Karpas-422 (cell line): ENCODE measurements at places on chromosomes 2 and 18. TPM values are rescaled to one million over a fixed set of nuclear protein-coding genes. Genes with fewer than 3 reads are reported as not detected.

CCDC141 gene
- total RNA-seq: 0.30 TPM in 1 of 2 replicates, not detected in the other

DNA sequence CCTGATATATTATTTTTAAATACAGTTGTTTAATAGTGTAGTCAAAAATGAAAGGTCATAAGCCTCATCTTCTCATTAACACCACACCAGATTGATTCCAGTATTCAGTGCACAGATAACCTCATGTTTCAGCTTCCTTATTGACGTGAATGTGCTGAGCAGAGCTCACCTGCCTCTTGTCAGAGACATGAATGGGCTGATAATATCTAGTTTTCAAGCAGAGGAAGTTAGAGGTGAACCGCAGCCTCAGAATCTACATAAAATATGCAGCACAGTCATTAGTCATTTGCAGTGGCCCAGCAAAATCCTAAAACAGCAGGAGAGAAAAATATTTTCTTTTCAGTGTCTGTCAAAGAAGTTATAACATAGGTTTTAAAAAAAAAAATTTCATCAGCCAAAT, 216.2 kb downstream of the GBX2 start:
- DNase-seq: no peak

DNA sequence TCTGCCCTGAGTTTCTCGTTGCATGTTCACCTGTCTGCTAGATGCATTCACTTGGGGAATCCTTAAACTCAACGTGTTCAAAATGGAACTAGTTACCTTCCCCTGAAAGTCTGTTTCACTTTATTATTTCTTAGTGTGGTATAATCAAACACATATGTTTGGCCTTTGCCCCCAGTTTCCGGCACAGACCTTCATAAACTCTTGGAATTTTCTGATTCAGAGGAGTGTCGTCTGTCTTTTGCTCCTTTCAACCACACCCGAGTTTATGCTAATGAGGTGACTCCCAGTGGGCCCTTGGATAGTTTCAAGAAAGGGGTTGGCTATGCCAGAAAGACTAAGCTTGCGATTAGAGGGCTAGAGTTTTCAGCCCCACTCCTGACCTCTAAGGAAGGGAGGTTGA, 198.9 kb downstream of the CDCA7 start:
- DNase-seq: no peak

- DNase-seq: no peak
Measured at GRCh38 chr18:8949206-8949605, 153.3 kb upstream of the NDUFV2 start.

DNA sequence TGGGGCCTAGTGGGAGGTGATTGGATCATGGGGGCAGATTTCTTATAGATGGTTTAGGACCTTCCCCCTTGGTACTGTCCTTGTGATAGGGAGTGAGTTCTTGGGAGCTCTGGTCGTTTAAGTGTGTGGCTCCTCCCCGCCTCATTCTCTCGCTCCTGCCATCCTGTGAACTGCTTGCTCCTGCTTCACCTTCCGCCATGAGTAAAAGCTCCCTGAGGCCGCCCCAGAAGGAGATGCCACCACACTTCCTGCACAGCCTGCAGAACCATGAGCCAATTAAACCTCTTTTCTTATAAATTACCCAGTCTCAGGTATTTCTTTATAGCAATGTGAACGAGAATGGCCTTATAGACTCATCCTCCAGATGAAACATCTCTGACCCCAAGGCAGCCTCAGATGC, 101.5 kb downstream of the KCNF1 start:
- no peak for DNase-seq

DNA sequence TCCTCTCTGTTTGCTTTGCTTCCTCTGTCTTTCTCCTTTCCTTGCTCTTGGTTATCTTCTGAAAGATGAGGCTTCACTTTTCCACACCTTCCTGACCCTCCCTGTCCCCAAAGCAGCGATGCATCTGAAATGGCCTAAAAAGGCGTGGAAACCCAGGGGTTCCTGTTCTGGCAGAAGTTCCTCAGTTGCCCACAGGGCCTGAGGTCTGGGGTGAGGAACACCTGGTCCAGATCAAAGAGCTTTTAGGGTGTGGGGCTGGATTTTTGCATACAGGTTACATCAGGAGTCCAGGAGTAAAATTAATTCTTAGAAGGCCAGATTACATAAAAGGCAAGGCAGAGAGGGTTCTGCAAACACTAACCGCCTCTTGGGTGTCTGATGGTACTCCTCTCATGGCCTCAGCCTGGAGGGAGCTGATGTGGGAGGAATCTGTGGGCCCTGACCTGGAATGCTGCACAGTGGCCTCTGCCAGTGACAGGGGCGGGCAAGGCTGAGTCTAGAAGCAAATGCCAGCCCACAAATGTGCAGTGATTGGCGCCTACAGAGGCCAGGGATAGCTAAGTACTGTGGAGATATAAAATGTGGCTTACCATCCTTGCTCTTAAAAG, 41.8 kb downstream of the INPP4A start:
- DNase-seq: peak; percentile 49

SLC5A7 gene
- not detected in 2 replicates for total RNA-seq

GRCh38 chr2:206521115-206521514, 77.8 kb downstream of the ADAM23 start:
- no peak for DNase-seq

GRCh38 chr2:32910883-32911598, 35.7 kb upstream of the LTBP1 start:
- peak; percentile 82 for DNase-seq

DNA sequence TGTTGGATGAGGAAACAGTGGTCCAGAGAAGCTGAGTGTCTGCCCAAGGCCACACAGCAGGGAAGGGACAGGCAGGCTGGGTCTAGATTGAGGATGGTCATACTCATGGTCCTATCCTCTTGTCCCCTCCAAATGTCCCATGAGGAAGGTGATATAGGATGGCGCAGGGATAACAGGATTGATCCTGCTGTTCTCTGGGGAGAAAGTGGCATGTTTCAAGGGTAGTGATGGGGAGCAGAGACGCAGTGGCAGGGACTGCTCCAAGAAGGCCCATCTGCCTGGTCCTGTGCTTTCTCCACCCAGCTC, 24.6 kb downstream of the HS1BP3 start:
- no peak for DNase-seq

SNORC gene
- total RNA-seq: 1.2 and 1.9 TPM in 2 replicates
